Islet precursor cell (in vitro differentiated cells): ENCODE measurements at places on chromosomes 7 and 10.

GRCh38 chr7:111841596-111842205 is 279.4 kb upstream of the IMMP2L start:
- no peak for DNase-seq

GRCh38 chr10:12993595-12993994 is 7.9 kb downstream of the CCDC3 start:
- no peak for DNase-seq

GRCh38 chr7:128829391-128830166 is 627 bp upstream of the FLNC start:
- DNase-seq = peak; percentile 83

GRCh38 chr10:97071496-97071895 is 114.3 kb downstream of the SLIT1 start:
- no peak for DNase-seq

- peak; percentile 56 for DNase-seq
These were observed 918.6 kb upstream of the AUTS2 start for GRCh38 chr7:68679459-68680234.

- peak; percentile 44 for DNase-seq
These were observed 595.9 kb downstream of the DNAJB6 start for GRCh38 chr7:157932498-157933218.

DNA sequence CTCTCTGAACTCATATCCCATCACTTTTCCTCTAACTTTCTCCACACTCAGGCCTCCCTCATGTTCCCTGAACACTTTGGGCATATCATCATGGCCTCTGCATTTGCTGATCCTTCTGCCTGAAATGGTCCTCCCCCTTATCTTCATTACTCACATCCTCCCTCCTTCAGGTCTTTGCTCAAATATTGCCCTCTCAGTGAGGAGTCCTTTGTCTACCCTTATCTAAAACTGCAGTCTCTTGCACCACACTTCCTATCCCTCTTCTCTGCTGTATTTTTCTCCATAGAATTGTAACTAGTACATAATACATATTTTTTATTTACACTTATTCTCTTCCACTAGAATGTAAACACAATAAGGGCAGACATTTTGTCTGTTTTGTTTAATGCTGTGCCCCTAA is 41.7 kb downstream of the DNAJC1 start:
- DNase-seq = no peak

DNA sequence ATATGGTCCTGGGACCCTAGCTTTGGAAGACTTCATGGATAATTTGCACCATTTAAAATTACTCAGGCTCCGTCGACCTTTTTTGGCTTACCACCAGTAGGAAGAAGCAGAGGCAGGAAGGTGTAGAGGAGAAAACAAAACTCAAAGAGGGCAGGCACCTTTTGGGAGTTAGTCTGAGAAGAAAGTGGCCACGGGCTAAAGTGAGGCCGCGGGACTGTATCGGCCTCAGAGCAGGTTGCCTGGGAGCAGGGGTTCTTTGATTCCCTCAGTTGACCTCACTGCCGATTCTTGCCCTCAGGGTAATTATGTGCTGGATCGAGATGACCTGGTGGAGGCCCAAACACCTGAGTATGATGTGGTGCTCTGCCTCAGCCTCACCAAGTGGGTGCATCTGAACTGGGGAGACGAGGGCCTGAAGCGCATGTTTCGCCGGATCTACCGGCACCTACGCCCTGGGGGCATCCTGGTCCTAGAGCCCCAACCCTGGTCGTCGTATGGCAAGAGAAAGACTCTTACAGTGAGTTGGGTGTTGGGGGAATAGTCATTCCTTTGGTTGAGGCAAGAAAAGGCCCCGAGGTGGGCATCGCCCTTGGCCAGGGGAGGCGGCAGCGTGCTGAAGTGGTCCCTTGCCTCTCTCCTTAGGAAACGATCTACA is 3.1 kb downstream of the MEPCE start:
- DNase-seq = no peak

- DNase-seq = no peak
These were observed 41.3 kb upstream of the SRPK2 start for GRCh38 chr7:105429746-105430612.

DNA sequence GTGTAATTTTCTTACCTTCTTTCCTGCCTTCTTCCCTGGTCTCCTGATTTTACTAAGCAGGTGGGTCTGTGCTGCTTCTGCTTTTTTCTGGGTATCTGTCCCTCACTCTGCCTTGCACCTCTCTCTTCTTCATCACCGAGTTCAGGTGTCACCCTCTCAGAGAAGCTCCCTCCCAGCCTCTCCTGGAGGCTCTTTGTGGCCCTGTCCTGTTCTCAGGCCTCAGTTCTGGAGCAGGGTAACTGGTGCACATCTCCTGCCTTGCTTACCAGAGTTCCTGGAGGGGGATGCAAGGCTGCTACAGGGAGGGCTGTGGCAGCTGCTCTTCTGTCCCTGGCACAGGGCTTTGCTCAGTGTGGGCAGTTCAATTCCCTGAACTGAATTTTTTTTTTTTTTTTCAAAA is 66.1 kb downstream of the RBM33 start:
- no peak for DNase-seq

GRCh38 chr7:128347647-128348097 is 4.0 kb upstream of the RBM28 start:
- DNase-seq = peak; percentile 80

DNA sequence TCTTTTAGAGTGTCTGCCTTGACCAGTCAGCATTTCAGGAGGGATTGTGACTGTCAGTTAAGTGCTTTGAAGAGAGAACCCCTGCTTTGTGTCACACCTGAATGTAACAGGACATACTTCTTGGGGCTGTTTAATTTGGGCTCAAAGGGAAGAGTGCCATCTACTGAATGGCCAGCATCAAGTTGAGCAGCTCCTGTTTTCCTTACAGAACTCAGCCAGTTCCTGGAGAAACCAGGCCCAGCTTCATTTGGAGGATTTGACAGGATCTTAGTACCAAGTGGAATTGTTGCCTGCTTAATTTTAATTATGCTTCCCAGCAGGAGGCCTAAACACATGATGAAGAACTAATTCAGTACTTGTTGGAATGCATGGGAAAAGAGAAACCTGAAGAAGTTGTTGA is 8.3 kb downstream of the ADD3 start:
- no peak for DNase-seq

GRCh38 chr7:50304129-50304910 is at the start of gene IKZF1:
Gene IKZF1, plus strand, starts transcription at chr7:50304716. Its CDS starts 14,346 bp downstream, at chr7:50319062.
- DNase-seq = peak; percentile 65

- DNase-seq = no peak
These were observed 456.7 kb downstream of the NRG3 start for GRCh38 chr10:82331716-82332115.

DNA sequence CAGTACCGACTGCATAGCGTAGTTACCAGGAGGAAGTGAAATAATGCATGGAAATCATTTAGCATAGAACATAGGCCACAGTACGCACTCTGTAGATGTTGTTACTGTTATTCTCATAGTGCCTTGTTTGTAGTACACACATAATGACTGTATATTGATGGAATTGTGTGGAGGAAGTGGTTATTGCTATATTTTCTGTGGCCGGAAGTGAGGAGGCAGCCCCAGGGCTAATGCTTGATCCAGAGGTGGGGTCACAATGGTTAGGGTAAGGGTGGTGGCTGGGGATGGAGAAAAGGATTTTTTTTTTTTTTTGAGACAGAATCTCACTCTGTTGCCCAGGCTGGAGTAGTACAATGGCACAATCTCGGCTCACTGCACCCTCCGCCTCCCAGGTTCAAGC is 4.5 kb upstream of the MGAM start:
- no peak for DNase-seq

DNA sequence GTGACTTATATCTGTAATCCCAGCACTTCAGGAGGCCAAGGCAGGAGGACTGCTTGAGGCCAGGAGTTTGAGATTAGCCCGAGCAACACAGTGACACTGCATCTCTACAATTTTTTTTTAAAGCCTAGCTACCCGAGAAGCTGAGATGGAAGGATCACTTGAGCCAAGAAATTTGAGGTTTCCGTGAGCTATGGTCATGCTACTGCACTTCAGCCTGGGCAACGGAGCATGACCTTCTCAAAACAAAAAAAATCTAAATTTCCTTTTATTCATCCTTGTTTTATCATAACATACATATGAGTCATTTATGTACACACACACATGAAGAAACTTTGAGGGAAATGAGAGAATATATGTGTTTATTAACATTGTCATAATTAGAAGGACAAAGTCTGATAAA is 277.5 kb upstream of the MAGI2 start:
- DNase-seq = no peak

DNA sequence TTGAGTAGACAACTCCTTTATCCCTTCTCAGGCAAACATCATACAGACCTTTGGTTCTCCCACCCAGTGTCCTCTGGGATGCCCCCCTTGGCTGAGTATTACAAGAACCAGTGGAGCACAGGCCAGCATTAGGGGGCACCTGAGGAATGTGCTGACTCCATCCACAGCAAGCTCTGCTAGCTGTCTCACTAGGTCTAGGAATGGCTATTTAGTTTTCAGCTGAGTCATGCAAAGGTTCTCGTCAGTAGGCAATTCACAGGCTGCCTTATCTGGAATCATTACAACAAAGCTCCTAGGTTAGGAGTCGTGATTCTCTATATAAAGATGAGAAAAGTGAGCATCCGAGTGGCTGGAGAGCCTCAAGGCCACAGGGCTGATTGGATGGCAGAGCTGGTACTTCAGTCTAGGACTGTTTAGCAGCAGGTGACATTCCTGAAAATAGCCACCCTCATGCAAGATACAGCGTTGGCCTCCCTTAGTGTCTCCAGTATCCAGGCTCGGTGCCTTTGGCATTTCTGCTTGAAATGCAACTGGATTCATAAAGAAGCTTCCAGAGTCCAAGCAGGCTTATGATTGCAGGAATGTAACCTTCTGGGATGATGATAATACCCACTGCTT is 75.8 kb downstream of the CDCA7L start:
- peak; percentile 68 for DNase-seq

- no peak for DNase-seq
These were observed 65.7 kb upstream of the LANCL2 start for GRCh38 chr7:55299273-55299967.

DNA sequence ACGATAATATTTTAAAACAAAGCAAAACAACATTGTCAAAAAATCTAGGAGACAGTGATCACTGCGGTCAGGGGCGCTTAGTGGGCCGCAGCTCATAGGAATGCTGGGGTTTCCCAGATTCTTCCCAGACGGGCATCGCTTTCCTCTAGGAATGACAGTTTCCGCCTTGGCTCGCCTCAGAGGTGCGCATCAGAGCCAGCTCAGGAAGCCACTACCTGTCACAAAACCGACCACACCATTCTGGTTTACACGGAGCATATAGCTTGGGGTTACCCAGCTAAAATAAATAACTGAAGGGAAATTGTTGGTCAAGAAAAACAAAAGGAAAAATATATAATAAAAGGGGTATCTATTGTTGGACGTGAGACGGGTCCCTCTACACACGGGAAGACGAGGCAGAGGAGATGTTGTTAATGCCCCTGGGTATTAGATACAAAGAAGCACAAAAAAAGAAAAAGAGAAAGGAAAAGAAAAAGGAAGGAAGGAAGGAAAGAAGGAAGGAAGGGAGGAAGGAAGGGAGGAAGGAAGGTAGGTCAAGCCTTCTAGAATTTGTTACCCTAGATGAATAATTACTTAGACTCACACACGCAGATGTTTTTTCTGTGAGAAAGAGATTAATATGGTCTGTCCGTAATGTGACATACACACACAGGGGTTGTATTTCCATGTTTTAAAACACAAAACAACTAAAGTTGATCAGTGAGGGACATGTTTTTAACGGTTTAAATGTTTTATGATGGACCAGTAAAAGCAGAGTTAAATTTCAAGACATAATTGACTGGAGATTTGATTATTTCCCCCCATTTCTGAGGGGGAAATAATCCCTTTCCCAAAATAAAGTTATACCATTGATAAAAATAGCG is 292.4 kb upstream of the NFE2L3 start:
- no peak for DNase-seq

DNA sequence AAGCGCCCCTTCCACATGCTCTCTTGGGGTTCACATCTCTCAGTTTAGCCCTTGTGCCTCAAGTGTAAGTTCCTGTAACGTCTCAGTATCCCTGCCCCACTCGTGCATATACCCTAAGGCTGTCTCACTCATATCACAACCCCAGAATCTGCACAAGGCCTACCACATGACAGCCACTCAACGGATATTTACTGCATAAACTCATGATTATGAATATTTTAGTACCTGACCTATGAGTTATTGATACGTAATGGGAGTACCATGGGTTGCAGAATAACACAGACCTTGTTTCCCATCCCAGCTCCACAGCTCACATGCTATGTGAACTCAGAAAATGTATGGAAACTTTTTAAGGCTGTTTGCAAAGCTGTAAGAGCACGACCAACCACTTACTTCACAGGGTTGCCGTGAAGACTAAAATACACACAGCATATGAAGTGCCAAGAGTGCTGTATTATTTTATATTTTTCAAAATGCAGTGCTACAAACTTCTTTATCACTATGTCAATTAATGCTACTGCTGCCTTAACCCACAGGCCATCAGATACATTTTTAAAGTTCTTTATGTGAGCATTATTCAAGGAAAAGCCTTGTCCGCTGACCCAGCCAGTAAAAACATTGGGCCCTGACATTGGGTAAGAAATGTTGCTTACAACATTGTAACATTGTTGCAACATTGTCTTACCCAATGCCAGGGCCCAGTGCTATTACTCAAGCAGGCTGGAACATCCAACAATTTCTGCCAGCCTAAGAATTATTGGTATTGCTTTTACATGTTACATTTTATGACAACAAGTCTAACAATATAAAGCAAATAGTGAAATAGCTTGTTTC is 97.2 kb downstream of the JAZF1 start:
- DNase-seq = no peak

DNA sequence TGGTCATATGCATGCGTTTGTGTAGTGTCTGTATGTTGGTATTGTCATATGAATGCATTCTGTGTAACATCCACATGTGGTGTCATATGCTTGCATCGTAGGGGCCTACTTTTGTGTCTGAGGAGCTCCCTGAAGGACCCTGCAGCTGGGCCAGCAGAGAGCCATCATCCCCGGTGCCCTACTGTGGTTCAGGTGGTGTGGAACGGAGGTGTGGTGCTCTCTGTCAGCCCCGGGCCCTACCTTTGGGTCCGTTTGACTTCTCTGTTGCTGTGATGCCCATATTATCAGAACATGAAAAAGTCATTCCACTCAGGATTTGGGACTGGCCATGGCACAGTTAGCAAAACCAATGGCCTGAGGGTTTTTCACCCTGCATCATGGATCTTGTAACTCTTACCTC is 217.9 kb downstream of the ADARB2 start:
- DNase-seq = peak; percentile 35

GRCh38 chr7:108517951-108518350 is 8.0 kb downstream of the PNPLA8 start:
- no peak for DNase-seq

GRCh38 chr7:73707045-73707631 is 12.3 kb downstream of the STX1A start:
- DNase-seq = no peak

- DNase-seq = peak; percentile 62
These were observed 36.6 kb upstream of the PRKAR2B start for GRCh38 chr7:107007892-107008287.

DNA sequence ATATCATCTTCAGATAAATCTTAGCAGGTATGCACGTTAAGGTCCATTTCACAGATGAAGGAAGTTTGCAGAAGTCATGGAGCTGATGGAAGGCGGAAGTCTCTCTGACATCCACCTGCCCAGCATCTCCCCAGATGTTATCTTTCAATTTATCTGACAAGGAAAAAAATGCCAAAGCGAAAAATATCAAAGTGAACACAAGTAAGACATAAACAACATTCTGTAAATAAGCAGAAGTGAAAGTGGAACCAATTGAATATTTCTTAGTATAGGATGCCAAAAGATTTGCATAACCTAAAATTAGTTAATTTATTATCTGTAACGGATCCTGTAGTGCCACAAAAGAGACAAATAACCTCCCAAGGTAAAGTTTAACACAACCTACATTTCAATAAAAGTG is 73.6 kb upstream of the NEBL start:
- DNase-seq = no peak

GRCh38 chr10:104895541-104895940 is 254.5 kb downstream of the SORCS3 start:
- no peak for DNase-seq
